HuH-7 (cell line): ENCODE measurements at places on chromosomes 5 and 9.

GRCh38 chr9:21777701-21778100 is 24.7 kb upstream of the MTAP start:
- no peak for DNase-seq

GRCh38 chr5:36772276-36773140 is 104.1 kb upstream of the NIPBL start:
- no peak for DNase-seq

DNA sequence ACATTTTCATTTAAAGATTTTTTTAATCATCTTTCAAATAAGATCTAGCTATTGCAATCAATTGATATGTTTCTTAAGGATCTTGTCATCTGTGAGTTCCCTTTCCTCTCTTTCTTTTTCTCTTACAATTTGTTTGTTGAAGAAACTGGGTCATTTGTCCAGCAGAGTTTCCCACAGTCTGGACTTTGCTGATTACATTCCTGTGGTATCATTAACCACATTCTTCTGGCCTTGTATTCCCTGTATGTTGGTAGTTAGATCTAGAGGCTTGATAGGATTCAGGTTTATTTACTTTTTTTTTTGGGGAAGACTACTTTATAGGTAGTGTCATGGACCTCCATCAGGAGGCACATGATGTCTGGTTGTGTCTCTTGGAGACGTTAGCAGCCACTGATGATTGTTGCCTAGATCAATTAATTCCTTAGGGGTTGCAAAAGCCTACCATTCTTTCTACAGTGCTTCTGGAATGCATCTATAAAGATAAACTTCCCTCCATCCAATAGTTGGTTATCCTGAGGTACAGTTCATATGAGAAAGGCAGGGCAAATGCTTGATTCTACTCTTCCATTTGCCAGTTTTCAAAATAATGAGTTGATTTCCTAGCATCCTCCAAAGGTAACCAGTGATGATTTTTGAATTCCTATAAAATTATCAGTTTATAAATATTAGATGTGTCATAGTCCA is 14.3 kb downstream of the PDE8B start:
- no peak for DNase-seq

DNA sequence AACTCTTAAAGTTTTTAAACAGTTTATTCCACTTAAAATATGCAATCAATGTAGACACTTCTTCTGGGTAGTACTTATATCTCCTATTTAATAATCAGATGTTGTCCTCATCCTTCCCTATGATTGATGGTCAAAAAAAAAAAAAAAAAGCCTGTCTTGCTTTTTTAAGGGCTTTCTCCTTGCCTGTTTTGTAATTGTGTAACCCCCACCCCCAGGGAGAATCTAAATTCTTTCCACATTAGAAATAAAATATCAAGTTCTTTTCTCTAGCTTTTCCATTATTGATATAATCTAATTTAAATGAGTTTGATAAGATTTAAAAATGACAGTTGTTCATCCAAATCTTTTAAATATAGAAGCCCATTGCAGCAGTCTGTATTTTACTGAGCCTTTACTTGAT is 119.7 kb downstream of the CHSY3 start:
- DNase-seq: no peak

DNA sequence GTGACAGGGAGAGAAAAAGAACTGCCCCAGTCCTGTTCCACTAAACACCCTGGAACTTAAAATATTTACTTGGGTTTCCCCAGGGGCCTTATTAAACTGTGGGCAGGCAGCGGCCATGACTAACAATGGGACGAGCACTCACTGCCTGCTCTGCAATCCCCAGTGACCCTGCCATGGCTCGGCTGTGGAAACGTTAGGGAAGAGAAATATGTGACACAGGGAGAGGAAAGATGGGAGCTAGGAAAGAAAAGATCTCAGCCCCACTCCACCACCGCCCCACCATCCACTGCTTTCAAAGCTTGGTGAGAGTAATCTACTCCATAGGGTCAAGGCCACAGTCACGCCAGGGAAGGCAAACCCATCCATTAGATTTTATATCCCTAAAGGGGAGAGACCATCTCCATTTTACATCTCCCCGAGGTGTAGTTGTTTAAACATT is 117.6 kb downstream of the EFNA5 start:
- no peak for DNase-seq

- DNase-seq: no peak
These were observed 157.7 kb upstream of the POU5F2 start for GRCh38 chr5:93899026-93899600.

GRCh38 chr9:35797311-35798109 is 6.1 kb downstream of the NPR2 start:
- DNase-seq: no peak

GRCh38 chr5:93791518-93791972 is 50.1 kb upstream of the POU5F2 start:
- DNase-seq: peak; percentile 19

- DNase-seq: no peak
These were observed 176.3 kb downstream of the C9orf152 start for GRCh38 chr9:110031511-110032173.

DNA sequence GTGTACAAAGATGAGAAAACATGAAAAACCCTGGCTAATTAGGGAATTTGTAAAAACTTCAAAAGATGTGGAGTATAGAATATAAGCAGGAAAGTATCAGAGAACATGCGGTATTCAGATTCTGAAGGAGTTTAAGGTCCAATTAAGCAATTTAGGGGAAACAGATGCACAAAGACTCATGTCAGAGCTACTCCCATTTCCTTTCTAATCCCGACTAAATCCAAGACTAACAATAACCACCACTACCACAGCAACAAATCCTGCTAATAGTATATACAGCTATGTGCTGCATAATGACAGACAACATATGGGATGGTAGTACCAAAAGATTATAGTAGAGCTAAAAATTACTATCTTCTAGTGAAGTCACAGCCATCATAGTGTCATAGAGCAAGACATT is 102.1 kb downstream of the LURAP1L start:
- no peak for DNase-seq

DNA sequence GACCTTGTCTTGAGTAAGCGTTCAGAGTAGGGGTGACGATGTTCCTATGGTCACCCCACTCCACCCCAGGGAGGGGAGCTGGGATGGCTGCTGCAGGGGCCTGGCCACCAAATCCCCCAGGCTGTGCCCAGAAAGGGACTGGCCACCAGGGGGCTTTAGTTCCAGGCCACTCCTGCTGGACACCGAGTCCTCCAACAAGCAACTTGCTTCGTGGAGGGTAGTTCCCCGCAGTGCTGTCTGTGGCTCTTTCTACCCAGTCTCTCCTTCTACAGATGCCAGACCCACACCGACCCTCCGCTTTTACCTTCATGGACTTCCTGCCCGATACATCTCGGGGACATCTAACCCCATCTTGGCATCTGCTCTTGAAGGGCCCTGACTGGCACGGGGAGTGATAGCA is 35.7 kb upstream of the GABRP start:
- DNase-seq: peak; percentile 52

DNA sequence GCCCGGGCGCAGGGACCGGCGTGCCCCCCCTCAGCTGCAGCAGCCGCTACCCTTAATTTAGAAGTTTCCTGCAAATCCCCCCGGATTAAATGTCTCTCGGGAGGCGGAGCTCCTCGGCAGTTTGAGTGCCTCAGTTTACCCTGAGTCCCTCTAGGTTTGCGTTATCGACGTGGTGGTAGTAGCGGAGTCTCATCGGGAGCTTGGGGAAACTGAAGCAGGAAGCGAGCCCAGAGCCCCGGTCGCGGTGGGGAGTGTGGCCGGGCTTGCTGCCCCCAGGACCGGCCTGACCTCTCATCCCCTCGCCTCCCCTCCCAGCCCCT is 529 bp upstream of the TPM2 start:
- DNase-seq: no peak

DNA sequence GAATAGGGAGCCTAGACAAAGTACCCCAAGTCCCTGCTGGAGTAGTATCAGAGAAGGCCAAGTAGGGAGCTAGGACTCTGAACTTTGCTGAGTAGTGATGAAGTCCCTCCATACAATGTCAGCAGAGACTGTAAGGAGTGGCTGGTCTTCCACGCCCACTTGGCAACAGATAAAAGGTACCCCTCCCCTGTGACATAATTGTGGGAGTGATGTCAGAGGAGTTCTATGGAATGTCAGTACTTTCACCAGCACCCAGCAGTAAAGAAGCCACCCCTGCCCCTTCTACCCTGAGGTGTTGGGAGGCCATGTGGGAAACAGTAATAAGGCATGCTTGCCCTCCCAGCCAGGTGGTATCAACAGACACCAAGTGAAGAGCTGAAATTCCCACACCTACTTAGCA is 143.9 kb downstream of the SLIT3 start:
- no peak for DNase-seq

DNA sequence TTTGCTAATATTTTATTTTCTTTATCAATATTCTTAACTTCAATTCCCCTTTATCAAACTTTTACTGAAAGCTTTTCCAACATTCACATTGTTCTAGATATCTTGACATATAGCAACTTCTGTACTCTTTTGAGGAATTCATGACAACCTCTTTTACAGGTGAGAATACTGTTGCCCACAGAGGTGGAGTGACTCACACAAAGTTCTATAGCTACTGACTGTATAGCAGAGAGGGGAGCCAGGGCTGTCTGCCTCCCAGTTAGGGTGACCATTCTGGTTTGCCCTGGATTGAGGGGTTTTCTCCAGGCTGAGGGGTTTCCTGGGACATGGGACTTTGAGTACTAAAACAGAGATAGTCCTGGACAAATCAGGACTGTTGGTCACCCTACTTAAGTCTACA is 16.2 kb downstream of the SEC61B start:
- no peak for DNase-seq

GRCh38 chr9:95508242-95508967 is 8.4 kb downstream of the PTCH1 start:
- DNase-seq: no peak

GRCh38 chr5:120380644-120381043 is 83.5 kb upstream of the PRR16 start:
- DNase-seq: no peak

DNA sequence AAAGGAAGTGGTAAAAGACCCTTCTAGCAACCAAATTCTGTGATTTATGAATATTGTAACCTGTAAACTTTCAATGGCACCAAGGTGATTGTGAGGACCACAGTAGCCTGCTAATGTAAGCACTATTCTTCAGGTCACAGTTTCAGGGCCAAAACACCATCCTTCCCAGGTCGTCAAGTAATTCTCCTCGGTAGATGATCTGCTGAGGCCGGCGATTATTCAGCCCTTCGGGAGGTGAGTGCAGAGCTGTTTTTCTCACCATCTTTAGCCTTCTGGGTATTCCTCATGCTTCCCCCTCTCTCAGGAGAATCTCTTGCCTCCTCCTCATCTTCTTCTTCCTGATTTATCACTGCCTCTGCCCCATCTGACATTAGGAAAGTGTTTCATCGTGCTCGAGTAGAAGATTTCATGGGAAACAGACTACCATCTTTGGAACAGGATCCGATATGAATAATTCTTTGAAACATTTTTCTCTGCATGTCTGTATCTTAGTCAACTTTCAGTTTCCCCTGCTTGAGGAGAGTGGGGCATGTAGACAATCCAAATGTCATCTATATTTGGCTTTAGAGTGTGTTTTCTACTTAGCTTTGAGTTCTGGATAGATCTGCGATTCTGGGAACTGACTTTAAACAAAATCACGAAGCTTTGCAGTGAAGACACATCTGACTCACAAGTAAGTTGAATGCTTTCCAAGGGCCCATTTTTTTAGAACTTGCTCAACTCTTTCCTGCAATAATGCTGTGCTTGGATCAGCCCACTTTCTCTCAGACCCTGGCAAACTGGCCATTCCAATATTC is 173.9 kb downstream of the AOPEP start:
- DNase-seq: no peak

DNA sequence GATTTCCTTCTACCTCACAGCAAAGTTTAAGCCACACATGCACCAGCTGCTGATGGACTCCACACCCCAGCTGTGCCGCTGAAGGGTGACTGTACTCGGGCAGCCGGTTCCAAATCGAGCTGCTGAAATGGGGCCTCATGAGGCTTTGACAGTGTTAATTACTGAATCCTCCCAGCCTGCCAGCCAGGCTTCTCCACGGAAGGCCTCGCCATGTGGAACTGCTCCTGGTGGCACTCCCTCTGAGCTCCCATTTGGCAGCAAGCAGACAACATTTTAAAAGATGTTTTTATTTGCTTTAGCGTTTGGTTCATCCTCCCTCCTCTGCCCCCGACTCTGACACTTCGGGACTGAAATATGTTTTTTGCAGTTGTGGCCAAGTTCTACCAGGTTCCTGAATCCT is 479.4 kb upstream of the MPDZ start:
- DNase-seq: no peak

DNA sequence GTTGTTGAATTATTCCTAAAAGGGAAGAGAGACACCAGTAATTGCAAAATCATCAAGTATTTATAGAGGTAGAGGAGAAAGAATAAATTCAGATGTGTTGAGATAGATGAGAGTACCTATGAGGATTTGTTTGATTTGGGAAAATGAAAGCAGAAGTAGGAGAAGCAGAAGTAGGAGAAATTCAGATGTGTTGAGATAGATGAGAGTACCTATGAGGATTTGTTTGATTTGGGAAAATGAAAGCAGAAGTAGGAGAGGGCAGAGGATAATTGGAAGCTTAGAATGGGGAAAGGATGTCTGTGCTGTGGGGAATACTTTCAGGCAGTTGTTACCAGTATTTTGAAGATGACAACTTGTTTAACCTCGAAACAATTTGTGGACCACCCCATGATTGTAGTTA is 35.1 kb upstream of the ZCCHC7 start:
- no peak for DNase-seq

DNA sequence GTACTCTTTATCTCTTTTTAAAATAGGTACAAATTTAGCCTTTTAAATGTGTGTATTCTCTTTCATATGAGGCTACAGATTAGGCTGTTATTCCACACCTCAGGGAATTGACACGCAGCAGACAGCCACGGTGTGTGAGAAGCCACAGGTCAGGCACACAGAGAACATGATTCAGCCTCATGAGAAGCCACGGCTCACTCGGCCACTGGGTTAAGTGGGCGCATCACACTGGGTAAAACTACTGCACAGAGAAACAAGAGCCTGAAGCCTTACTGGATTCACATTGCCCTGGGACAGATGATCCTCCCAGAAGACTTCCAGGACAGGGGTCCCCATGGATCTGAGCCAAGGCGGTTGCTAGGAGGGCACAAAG is 28.2 kb downstream of the LPCAT1 start:
- no peak for DNase-seq

- peak; percentile 44 for DNase-seq
These were observed 138.8 kb upstream of the COL5A1 start for GRCh38 chr9:134502809-134503211.

DNA sequence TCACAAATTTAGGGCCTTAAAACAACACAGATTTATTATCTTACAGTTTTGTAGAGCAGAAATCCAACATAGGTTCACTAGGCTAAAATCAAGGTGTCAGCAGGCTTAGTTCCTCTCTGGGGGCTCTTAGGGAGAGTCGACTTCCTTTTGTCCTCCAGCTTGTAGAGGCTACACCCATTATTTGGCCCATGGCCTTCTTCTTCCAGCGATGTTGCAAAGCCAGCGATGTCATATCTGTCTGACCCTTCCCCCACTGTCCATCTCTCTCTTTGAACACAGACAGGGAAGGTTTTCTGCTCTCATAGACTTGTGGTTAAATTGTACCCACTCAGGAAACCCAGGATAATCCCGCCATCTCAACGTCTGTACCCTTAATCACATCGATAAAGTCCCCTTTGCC is 60.3 kb upstream of the SHB start:
- no peak for DNase-seq
